Right renal cortex interstitium (tissue), 3 donors: ENCODE measurements at places on chromosomes 6 and 20.

GRCh38 chr6:38805692-38806091 is 90.6 kb downstream of the DNAH8 start:
- DNase-seq, result no peak

DNA sequence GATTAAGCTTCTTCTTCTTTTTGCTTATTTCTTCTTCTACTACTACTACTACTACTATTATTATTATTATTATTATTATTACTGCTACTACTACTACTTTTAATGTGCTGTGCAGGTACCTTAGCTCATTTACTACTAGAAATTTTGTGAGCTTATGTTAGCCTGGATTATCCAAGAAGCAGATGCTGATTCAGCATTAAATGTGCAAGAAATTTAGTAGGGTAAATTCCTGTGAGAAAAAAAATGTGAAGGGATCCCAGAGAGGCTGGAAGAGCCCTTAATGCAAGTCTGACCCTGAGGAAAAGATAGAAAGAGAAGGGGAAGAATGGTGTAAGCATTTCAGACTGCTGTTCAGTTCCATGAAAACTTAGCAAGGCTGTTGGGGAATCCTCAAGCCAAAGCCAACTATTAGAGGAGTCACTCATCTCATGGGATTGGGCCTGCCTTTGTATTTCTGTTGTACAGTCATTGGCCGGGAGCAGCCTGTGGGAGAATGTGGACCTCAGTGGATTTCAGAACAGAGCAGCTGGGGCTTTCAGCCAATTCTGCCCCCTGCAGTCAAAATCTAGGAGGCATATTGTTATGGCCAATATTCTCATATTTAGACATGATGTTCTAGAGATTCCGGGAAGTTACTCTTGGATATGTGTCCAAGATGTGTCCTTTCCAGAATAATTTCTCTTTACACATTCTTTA is 37.2 kb upstream of the TSPYL1 start:
- no peak for DNase-seq

DNA sequence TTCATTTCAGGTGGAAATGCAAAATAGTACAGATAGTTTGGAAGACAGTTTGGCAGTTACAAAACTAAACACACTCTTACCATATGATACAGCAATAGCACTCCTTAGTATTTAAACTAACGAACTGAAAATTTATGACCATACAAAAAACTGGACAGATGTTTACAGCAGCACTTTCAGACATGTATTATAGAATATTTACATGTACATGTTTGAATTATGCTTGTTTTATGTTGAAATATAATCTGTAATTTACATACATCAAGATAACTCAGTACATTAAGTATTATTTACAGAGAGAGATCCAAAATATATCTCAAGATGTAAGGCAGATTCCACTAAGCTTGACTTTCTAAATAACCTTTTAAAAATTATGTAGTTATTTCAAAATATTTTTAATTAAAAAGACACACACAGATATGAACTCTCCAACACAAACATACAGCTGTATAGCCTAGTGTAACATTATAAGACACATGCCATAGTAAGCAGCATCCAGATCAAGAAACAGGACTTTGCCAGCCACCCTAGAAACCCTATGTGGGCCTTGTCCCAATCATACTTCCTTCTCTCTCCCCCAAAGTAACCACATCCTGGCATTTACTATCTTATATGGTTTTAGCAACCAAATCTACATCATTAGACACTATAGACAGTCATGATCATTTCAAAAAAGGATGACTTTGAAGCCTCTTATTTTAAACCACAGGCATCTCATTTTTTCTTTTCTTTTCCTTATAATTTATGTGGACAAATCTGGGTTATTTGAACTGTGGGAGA is 82.2 kb downstream of the MAN1A1 start:
- no peak for DNase-seq

- no peak for DNase-seq
Observed at GRCh38 chr6:12572896-12573827, 143.4 kb upstream of the PHACTR1 start.

DNA sequence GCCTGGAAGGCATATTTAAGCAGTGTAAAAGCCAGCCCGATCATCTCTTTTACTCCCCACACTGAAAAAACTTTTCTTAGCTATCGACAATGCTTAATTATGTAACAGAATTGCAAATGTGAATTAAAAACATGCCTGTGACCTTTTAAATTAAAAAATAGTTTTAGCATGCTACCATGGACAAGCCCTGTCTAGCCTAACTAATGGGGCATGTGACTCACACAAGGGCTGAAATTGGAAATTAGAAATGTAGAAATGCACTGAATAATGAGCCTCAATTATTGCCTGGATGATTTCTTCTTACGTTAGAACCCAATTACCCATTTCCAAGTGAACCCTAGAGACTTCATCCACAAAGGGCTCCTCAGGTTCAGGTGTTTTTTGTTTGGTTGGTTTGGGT is 82.7 kb downstream of the SIM1 start:
- DNase-seq, result no peak

- DNase-seq, result no peak
Observed at GRCh38 chr6:16572943-16573342, 188.3 kb downstream of the ATXN1 start.

- DNase-seq, result no peak
Observed at GRCh38 chr20:9160757-9161156, 91.9 kb downstream of the PLCB4 start.

DNA sequence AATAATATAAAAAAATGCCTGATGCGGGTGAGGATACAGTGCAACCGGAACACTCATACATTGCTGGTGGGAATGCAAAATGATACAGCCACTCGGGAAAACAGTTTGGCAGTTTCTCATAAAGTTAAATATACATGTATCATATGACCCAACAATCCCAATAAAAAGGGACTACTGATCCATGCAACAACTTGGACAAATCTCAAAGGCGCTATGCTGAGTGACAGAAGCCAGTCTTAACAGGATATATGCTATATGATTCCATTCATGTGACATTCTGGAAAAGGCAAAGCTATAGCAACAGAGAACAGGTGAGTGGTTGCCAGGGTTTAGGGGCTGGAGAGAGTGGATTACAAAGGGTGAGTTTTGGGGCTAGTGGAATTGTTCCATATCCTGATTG is 170.2 kb upstream of the MLN start:
- DNase-seq, result no peak

- DNase-seq, result no peak
Observed at GRCh38 chr6:7901056-7901455, 9.5 kb downstream of the TXNDC5 start.

DNA sequence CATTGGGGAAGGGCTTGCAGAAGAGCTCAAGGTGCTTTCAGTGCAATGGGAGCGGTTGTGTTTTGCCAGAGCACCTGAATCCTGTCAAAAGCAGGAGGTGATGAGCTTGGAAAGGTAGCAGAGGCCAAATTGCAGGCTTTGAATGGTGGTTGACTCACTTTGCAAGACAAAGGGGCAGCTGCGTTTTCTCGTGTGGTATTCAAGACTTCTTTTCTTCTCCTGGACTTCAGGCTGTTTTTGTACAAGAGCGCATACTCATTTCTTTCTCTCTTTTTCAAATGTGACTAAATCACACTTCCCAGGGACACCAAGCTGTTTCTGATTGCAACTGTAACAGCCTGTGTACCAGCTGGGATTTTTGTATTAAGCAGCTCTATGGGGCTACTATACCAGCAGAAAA is 32.3 kb downstream of the GHRH start:
- no peak for DNase-seq

DNA sequence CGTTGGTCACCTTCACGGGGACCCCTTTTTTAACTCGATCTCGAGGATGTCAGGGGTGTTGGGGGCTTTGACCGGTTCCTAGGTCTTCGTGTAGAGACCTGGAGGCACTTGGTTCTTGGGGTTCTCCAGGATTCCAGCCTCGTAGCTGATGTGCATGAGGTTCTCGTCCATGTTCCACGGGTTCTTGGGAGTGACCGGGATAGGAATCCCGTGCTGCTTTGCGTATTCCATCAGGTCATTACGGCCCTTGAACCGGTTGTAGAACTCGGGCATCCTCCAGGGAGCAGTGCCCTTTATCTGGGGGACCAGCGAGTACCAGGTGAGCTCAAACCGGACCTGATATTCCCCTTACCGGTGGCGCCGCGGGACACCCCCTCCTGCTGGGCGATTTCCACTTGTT is 88.0 kb upstream of the RIPOR2 start:
- no peak for DNase-seq

DNA sequence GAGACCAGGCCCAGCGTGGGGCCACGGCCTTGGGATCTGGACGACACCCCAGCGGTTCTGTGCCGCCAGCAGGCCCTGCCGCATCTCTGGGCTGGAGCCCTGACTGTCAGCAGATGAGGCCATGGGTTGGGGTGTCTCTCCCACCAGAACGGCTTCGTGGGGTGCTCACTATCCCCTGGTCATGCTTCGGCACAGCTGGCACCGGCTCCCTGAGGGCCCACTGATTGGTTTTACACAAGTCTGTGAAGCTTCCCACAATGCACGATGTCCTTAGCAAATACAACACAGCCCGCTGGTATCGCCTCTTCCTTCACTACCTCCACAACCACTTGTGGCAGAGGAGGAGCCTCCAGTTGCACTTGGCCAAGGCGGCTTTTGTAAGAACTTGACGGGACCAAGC is 94.3 kb downstream of the THBS2 start:
- no peak for DNase-seq

GRCh38 chr6:43129434-43130194 is 41.5 kb upstream of the SRF start:
- DNase-seq, result no peak

- DNase-seq, result no peak
Observed at GRCh38 chr6:167904791-167905190, 78.1 kb downstream of the AFDN start.

DNA sequence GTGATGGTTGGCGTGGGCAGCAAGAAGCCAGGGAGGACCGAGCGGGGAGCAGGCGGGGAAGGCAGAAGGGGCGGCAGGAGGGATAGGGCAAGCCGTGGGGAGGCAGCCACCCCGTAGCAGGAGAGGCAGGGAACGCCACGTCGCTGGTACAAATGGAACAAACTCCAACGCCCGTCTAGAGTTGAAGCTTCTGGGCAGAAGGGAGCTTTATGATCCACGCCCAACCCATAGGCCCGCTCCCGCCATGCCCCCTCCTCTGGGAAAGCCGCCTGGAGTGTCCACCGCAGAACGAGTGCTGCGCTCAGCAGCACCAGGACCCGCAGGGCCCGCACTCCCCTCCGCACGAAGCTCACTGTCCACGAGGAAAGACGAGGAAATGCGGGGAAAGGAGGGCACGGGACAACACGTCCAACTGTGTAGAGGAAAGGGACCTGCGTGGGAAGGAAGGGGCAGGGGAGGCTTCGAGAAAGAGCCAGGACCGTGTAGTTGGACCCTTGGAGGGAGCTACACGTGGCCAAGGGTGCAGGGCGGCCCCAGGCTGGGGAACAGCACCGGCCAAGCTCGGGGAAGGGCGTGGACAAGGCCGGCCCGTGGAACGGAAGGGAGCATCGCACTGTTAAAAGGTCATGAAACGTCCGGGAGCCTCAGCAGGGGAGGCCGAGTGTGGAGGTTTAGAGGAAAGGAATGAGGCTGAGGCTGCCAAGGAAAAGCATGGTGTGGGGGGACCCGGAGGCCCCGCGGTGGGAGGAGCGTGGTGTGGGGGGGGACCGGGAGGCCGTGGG is 204.0 kb downstream of the DLL1 start:
- DNase-seq, result no peak

- DNase-seq, result no peak
Observed at GRCh38 chr6:143961066-143961465, 47.0 kb downstream of the PLAGL1 start.

GRCh38 chr6:148213366-148213765 is 129.3 kb upstream of the SASH1 start:
- no peak for DNase-seq

GRCh38 chr6:70819646-70820045 is 137.2 kb downstream of the B3GAT2 start:
- no peak for DNase-seq

DNA sequence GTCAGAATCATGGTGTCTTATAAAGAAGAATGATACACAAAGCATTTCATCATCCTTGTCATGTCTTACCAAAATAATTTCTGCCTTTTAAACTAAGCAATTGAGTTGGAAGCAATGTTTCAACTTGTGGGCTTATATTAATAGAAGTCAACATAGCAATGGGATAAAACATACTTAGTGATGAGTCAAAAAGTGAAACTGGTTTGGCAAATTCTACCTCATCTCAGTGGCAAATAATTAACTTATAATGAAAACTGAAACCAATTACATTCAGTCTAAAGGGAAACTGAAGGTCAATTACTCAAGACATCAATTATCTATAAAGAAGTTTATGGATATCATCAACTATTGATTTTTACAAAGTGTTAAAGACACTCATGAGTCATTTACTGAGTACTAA is 463.8 kb downstream of the BMP2 start:
- no peak for DNase-seq

DNA sequence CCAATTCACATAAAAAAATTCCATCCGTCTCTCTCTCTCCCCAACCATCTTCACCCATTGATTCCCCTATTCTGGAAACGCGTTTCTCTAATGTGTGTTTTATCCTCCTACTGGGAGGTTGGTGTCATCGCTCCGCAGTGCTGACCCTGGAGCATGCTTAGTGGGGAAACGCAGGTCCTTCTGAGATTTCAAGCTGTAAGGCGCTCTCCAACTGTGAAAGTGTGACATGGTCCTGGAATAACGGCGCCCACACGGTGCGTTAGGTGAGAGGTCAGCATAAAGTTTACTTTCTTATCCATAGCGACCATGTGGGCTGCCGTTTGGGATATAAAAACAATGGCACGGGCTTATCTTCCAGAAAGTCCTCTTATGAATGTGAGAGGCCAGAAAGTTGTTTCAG is 123.9 kb downstream of the WDR27 start:
- no peak for DNase-seq

GRCh38 chr20:3165473-3166337 is 6.0 kb upstream of the FASTKD5 start:
- DNase-seq, result no peak

GRCh38 chr6:33391922-33392594 is 435 bp downstream of the KIFC1 start:
- no peak for DNase-seq

DNA sequence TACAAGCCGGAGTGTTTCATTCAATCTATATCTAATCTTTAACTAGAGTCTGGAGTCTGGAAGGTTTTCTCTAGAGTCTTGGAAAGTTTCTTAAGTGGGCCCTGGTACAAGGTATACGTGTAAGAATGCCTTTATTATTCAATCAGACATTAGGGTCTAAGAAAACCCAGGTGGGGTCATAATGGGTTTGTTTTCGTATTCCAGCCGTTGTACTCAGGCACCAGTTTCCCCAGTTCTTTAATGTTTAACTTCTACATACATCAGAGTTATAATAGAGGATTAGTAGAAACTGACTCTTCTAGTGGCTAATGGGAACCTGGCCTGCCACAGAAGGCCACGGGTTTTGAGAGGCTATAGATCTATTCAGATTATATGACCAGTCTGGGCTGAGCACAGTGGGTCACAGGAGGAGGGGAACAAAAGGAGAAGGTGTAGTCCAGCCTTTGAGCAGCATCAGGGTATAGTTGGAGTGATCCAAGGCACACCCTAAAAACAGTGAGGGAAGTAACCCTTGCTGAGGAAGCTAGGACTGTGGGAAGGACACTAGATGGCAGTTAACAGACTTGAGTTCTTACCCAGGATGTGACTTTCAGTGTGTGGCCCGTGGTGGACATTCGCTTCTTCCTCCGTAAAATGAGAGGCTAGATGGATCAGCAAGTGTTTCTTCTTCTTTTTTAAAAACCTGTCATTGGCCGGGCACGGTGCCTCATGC is 15.5 kb downstream of the FAM83B start:
- DNase-seq, result no peak
